T-helper 2 cell (primary cell): ENCODE measurements at places on chromosomes 13 and 19.

DNA sequence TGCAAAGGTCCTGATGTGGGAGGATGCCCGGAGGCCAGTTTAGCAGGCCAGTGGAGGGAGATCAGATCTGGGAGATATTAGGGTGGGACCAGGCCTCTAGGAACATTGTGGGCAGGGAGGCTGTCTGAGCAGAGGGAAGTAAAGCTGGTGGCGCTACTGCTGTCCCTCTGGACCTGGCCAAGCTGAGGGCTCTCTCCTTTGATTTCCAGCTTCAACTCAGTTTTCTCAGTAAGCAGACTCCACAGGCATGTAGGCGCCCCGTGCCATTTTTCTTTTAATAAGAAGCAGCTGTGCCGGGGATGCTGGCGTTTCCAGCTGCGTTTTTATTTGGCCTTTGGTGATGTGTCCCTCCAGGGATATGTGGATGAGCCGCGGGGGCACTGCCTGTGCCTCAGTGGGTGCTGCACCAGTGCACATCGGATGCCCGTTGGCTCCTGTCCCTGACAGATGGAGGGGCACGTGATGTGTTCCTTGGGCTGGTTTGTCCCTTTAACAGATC, 6.7 kb downstream of the DNM2 start:
- no peak for DNase-seq

DNA sequence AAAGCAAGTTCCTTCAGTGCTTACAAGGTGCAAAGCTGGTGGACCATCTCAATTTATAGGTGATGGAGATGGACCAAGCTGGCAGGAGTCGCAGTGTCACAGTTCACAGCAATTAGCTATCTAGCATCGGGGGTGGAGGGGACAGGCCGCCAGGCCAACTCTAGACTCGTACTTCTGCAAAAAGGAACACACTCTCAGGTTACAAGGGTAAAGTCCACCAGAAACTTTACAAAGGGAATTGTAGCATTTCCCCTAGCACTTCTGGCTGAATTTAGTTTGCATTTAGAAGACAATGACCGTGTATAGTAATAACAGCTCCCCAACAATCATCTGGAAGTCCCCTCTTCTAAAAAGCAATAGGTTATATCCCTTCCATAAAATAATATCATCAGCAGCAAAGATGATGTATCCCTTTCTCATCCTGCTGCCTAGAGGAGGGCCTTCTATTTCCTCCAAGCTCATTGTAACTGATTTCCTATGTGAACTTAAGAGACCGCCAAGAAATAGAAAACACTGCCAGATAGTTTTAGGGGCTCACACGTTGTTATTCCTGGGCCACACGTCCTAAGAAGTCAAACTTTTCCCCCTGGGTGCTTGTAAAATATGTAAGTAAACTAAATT, 8.5 kb upstream of the DOCK9 start:
- DNase-seq = no peak

DNA sequence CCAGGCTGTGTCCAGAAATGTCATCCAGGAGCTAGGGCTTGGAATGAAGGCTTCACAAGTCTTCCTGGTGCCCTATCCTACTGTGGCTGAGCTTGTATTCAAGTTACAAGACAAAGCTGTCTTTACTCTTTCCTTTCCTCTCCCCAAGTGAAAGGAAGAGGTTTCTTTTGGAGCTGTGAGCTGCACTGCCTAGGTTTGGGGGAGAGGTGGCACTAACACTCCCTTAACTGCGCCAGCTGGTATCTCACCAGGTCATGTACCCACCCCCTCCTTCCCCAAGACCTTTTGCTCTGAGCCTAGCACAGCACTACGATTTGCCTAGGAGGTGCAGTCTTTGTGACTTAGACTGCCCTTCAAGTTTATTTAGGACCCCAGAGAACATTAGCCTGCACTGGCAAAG, 2053.6 kb upstream of the PRR20A start:
- no peak for DNase-seq

- DNase-seq = no peak
Observed at GRCh38 chr19:56837004-56837403, 3.5 kb downstream of the PEG3 start.

GRCh38 chr13:97121894-97122293, 100.2 kb upstream of the MBNL2 start:
- DNase-seq = no peak

DNA sequence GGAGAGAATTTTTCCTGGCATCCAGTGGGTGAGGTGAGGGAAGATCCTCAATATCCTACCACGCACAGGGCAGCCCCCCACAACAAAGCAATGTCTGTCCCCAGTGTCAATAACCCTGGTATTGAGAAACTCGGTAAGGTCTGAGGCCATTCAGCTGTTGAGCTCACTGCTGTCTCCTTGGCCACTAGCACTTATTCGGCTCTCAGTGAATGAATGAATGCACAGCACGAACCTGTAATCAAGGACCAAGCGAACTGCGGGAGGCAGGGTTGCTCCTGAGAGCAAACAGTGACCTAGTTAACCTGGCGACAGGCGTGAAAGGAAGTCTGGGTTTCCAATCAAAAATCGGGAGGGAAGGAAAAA, 640 bp downstream of the ZSCAN5A start:
- DNase-seq = no peak

- no peak for DNase-seq
Observed at GRCh38 chr19:39518458-39518857, 3.5 kb downstream of the SELENOV start.

GRCh38 chr13:91592056-91593014, 193.9 kb downstream of the GPC5 start:
- no peak for DNase-seq

GRCh38 chr13:91741925-91742324, 343.5 kb downstream of the GPC5 start:
- DNase-seq = no peak

GRCh38 chr19:7934766-7935165, 8.7 kb downstream of the TIMM44 start:
- no peak for DNase-seq

- no peak for DNase-seq
Observed at GRCh38 chr13:90577726-90578125, 769.8 kb upstream of the MIR17HG start.

- DNase-seq = peak; percentile 32
Observed at GRCh38 chr19:16136185-16136999, 7.1 kb upstream of the HSH2D start.

- DNase-seq = no peak
Observed at GRCh38 chr19:3523361-3524077, 15.5 kb upstream of the TEKTIP1 start.

GRCh38 chr19:55696301-55697068, 21.5 kb downstream of the EPN1 start:
- DNase-seq = no peak

DNA sequence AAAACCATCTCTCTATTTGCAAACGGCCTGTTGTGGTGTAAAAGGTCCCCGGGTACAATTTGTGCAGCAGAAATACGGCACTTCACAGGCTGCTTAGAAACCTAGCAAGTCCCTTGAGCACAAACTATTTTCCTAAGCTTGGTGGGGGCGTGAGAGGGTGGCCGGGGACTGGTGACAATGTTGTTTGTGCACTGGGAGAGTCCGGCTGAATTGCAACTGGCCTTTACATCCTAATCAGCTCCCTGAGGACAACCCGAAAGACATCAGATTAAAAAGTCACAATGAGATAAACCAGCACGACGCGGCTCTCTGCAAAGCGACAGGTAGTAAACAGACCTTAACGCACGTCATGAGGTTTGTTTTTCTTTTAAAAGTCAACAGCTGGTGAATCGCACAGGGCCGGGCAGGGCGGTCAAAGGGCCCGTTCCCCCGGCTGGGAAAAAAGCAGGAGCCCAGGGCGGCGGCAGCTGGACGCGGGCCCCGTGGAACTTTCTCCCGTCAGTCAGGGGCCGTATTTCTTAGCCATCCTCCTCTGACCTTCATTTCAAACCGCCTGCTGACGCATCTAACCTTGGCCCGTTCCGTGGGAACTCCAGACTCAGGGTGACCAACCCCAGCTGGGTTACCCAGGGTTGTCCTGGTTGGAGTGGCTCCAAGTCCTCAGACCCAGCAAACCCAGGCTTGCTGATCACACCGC, 112.3 kb downstream of the GADD45B start:
- DNase-seq = no peak

DNA sequence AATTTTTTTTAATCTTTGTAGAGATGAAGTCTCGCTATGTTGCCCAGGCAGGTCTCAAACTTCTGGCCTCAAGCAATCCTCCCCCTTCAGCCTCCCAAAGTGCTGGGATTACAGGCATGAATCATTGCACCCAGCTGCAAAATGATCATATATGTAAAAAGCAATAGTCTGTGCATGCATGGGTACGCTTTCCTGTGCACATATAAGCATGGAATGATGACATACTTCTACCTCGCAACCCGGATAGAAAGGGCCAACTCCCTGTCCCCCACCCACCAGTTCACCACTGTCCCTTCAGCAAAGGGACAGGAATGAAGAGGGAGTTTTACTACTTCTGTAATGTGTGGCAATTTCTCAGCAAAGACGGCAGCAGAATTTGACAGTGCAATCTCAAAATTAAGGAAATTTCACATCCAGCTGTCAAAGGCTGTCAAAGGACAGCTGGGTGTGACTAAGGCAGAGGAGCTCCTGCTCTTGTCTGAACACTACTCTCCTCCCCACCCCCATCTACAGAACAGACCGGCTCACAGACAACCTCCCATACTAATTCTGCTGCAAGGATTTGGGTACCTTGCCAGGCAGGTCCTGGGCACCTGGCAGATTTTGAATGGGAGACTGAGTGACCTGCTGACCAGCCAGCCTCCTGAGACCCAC, 95.6 kb downstream of the TSHZ3 start:
- DNase-seq = no peak

GRCh38 chr13:109723046-109723445, 63.3 kb downstream of the IRS2 start:
- DNase-seq = no peak

GRCh38 chr19:15249972-15250639, 17.9 kb upstream of the EPHX3 start:
- no peak for DNase-seq

DNA sequence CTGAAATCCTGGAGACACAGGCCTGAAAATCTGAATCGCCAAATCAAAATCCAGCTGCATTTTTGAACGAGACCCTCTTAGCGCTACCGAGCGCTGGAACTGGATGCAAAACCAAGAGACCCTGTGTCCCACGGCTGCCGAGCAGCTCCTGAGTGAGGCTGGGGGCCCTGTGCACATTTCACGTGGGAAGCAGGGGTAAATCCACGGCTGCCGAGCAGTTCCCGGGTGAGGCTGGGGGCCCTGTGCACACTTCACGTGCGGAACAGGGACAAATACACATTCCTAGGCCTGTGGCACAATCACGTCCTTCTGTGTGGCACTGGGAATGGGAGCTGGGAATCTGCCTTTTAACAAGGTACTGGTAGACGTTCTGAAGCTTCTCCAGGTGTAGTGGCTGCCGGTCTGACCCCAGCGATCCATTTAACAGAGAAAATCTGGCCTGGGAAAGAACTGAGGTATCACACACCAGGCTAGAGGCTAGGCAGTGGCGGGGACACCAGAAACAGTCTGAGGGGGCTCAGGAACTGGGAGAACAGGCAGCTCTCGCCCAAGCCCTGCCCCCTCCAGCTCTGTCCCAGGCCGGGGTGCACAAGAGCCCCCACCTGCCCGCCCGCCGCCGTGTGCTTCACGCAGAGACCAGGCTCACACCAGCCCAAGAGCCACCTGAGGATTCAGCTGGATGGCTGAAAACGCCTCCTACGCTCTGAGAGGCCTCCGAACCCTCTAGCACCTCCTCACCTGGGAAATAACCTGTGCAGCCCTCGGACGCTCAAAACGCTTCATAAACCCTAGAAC, 11.0 kb upstream of the C2CD4C start:
- DNase-seq = no peak

- no peak for DNase-seq
Observed at GRCh38 chr13:27562457-27562856, 57.9 kb downstream of the LNX2 start.

DNA sequence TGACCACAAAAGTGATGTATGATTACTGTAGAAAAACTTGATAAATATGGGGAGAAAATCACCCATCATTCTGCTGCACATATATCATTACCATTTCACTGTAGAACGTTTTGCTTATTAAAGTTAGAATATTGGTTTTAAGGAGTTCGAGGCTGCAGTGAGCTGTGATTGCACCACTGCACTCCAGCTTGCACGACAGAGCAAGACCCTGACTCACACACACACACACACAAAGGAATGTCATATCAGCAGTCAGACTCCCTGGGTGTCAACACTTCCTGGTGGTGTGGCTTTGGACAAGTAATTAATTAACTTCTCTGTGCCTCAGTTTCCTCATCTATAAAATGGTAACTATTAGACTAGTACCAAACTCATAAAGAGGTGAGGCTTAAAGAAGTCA, 11.3 kb upstream of the PNMA8A start:
- no peak for DNase-seq

DNA sequence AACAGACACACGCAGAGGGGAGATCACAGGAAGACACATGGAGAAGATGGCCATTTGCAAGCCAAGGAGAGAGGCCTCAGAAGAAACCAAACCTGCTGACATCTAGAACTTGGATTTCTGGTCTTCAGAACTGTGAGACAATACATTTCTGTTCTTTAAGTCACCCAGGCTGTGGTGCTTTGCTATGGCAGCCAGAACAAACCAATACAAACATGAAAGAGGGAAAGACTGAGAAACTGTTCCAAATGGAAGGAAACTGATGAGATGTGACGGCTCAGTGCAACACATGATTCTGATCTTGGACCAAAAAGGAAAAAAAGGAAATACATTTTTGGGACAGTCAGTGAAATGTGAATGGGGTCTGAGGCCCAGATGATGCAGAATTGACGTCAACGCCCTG, 30.2 kb upstream of the SACS start:
- DNase-seq = no peak

DNA sequence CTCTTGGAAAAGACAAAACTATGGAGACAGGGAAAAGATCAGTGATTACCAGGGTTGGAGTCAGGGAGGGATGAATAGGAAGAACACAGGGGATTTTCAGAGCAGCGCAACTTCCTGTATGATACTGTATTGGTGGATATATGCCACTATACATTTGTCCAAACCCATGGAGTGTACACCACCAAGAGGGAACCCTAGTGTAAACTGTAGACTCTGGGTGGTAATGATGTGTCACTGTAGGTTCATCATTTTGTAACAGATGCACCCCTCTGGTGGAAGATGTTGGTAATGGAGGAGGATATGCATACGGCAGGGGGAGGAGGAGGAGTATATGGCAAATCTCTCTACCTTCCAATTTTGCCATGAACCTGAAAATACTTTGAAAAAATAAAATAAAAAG, 68.1 kb downstream of the UFM1 start:
- DNase-seq = no peak

DNA sequence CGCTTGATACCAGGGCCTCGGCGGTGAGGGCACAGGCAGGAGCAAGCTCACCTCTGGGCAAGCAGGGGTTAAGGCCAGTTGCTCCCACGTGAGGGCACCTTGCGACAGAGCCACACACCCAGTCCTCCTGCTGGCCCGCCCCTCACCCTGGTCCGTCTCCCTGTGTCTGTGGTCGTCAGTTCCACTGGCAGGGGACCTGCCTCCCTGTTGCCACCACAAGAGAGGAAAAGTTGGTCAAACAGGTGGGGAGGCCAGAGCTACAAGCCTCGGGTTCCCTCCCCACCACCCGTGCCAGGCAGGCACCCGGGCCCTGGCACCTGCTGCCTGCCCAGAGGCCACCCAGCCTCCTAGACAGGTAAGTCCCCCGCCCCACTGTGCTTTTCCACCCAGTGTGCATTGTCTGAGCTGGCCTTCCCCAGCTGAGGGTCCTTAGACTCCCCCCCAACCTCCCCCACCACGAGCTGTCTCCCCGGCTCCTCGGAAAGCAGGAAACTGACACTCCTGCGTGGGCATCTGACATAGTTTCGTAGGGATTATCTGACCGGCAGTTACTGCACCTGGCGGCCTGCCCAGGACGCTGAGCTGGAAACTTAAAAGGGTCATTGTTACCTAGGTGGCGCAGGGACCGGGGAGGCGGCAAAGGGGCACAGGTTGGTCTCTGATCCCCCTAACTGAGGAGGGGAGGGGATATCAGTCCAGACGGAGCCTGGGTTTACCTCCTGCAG, at the start of gene TJP3:
Gene TJP3 (plus strand): TSS at position 178 of the 725 bp plus-strand sequence. CDS start 20,049 bp downstream, outside the sequence.
- no peak for DNase-seq
